ENCODE measurements at places on chromosomes 11 and 22.
A peak's percentile ranks its signal among the peaks of the same experiment; 100 is the strongest.

- no peak for DNase-seq
Observed at GRCh38 chr11:70517988-70518907, 119.9 kb downstream of the CTTN start.

DNA sequence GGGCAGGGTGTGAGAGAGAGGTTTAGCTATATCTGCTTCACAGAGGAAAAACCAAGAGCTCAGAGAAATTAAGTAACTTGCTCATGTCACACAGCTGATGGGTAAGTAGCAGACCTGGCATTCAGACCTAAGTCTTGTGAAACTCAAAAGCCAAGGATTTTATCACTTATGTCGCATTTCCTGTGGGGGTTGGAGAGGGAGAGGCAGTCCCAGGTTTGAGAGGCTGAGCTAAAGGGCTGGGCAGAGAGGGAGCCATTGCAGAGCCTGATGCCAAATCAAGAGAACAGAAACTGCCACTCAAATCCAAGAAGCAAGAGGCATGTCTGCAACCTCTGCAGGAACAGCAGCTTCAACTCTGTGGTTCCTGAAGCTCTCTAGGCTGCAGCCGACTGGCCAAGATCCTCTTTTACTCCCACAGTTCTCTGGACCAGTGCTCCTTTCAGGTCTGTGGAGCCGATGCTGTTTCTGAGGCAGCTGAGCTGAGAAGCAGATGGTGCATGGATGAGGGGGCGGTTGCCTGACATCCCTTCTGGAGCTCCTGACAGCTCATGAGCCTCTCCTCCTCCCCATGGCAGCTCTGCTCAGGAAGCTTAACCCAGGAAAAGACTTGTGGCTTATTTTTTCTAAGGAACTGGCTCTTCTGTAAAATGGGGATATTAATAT, 47.6 kb upstream of the NAV2 start:
- no peak for DNase-seq

GRCh38 chr11:104435494-104435893, 271.5 kb upstream of the PDGFD start:
- no peak for DNase-seq

DNA sequence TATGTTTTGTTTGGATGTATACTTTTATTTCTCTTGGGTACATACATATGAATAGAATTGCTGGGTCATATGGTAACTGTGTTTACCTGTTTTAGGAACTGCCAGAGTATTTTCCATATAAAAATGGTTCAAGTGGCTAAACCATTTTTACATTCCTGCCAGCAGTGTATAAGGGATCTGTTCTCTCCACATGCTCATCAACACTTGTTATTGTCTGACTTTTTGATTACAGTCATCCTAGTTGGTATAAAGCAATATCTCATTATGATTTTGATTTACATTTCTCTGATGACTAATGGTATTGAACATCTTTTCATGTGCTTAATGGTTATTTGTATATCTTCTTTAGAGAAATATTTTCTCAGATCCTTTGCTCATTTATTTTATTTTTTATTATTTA, 104.2 kb upstream of the RRM1 start:
- no peak for DNase-seq

DNA sequence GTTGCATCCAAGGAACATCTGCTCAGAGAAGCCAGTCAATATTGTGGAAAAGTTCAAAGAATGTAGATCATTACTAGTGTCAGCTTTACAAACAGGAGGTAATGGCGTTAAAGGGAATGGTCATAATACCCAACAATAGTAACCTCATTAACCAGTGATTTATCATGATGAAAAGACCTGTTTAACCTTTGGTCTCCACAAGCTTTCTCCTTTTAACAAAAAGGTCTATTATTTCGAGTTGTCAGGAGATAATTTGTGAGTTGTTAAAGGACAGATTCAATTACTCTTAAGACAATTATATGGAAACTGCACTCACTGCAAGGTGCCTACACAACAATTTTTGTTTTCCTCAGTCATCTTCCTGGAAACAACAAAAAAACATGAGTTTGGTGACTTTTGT, 73.8 kb upstream of the HTATIP2 start:
- no peak for DNase-seq

DNA sequence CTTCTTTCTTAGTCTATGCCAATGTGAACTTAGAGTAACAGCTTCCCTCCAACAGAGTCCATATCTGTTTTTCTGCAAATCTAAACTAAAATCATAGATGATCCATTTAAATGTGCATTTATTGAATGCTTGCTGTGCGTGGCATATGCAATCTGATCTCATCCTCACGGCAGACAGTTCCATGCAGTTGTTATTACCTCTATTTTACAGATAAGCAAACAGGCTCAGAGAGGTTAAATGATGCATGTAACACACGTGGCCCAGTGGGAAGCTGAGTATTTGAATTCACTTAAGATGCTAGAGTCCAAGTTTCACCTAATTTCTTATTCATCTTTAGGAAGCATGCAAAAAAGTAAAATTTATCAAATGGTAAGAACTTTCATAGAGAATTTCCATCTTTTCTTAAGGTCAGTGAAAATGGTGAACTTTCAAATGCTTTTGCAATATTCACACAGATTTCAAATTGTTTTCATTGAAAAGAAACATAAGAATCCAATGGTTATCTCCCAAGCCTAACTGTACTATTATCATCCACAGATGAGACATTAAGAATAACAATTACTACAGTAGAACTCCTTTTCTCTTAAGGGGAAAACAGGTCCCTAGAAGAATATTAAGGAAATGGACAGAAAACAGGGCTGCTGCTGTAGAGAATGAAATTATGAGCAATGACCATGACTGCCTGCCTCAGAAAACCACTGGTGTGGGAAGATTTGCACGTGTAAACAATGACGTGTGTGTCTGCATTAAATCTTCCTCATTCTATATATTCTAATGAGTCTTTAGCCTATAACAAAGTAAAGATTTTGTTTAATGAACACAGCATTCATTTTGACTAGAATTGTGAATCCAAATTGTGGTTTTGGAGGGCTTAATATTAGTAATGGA, 1171.3 kb downstream of the LRRC4C start:
- DNase-seq, result no peak

DNA sequence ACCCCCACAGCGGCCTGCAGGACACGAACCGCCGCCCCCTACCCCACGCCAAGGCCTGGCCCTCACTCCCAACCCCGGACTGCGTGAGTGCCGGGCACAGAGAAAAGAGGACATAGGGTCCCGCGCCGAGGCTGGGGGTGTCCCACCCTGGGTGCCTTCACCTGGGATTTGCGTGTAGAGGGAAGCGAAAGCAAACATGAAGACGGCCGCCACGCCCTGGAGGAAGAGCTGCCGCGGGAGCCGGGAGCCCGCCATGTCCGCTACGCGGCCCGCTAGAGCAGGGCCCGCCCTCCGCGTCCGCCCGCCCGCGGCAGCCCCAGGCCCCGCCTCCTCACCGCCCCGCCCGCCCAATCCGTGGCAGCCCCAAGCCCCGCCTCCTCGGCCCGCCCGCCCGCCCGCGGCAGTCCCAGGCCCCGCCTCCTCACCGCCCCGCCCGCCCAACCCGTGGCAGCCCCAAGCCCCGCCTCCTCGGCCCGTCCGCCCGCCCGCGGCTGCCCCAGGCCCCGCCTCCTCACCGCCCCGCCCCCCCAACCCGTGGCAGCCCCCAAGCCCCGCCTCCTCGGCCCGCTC, at the start of gene LMF2:
Gene LMF2, minus strand, starts transcription at position 282 of the 570 bp plus-strand sequence. Its CDS starts 27 bp downstream, at position 255.
- DNase-seq, result peak; percentile 93

DNA sequence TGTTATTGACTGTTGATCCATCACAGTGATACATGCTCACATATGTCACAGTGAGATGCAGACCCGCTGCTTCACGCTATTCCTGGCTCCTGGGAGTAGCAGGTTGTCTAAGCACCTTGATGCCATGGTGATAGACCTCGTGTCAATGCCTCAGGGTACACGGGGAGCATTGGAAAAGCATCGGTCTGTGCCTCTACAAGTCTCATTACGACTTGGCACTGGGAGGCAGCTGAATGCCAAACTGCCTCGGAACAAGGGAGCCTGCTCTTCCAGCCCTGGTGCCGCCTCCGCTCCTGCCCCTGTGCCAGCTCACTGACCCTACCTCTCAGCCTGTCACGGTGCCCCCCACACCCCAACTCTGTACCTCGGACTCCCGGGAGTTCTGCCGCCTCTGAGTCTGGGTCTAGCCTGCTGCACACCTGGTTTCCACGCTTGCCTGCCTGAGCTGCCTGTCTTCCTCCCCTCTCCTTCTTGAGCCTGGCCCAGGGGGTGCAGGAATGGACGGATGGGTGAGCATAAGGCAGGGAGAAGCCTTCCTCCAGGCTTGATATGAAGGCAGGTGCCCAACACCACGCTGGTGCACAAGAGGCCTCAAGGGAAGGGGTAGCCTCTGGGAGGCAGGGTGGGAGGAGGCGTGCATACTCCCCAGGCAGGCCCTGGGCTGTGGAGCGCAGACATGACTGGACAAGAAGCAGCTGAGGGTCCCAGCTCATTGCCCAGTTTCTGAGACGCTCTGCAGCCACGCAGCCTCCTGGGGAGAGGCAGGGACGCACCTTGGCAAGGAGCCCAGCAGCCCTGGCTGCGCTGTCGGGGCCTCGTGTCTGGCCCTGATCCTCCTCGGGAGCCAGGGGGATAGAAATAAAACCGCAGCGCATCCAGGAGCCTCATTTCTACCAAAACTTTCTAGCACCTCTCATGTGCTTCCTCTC, 1.8 kb upstream of the NFAM1 start:
- DNase-seq, result no peak

GRCh38 chr11:111691176-111691575, 75.0 kb downstream of the PPP2R1B start:
- DNase-seq, result no peak

GRCh38 chr11:69287968-69288882, 5.7 kb upstream of the MYEOV start:
- DNase-seq, result no peak

GRCh38 chr11:44774108-44774507, 47.3 kb downstream of the TSPAN18 start:
- no peak for DNase-seq

DNA sequence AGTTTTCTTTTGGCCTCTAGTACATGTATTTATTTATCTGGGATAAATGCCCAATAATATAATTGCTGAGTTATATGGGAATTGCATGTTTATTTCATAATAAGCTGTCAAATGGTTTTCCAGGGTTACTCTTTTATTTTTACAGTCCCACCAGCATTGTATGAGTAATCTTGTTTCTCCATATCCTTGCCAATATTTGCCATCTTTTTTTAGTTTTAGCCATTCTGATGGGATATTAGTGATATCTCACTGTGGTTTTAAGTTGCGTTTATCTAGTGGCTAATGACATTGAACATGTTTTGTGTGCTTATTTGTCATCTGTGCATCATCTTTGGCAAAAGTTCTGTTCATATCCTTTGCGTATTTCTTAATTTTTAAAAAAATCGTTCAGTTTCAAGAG, 372.8 kb upstream of the CCDC179 start:
- no peak for DNase-seq

DNA sequence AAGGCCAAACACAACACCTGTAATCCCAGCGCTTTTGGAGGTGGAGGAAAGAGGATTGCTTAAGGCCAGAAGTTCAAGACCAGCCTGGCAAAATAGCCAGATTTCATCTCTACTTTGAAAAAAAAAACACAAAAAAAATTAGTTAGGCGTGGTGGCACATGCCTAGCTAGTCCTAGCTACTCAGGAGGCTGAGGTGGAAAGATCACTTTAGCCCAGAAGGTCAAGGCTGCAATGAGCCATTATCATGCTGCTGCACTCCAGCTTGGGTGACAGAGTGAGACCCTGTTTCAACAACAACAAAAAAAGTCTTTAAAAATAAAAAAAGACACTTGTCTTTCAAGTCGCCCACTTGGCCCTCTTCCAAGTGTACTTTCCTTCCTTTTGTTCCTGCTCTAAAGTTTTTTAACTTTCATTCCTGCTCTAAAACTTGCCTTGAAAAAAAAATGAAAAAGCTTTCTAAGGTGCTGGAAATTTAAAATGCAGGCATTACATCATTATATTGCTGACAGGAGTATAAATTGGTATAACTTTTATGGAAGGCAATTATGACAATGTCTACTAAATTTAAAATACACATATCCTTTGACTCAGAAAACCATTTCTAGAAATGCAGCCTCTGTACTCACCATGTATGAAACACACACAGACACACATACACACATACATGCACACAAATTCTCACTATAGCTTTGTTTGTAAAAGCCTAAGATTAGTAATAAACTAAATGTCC, 12.7 kb downstream of the LIPT2 start:
- no peak for DNase-seq

Measured in stimulated activated CD4-positive, alpha-beta T cell treated with anti-CD3 and anti-CD28 coated beads, Interleukin-2, amount 100 ng/mL, for 24 hours (primary cell).